HAP-1 (cell line): ENCODE measurements at places on chromosomes 2 and 18.

GRCh38 chr2:188609321-188610049, 317.8 kb downstream of the GULP1 start:
- DNase-seq: no peak

DNA sequence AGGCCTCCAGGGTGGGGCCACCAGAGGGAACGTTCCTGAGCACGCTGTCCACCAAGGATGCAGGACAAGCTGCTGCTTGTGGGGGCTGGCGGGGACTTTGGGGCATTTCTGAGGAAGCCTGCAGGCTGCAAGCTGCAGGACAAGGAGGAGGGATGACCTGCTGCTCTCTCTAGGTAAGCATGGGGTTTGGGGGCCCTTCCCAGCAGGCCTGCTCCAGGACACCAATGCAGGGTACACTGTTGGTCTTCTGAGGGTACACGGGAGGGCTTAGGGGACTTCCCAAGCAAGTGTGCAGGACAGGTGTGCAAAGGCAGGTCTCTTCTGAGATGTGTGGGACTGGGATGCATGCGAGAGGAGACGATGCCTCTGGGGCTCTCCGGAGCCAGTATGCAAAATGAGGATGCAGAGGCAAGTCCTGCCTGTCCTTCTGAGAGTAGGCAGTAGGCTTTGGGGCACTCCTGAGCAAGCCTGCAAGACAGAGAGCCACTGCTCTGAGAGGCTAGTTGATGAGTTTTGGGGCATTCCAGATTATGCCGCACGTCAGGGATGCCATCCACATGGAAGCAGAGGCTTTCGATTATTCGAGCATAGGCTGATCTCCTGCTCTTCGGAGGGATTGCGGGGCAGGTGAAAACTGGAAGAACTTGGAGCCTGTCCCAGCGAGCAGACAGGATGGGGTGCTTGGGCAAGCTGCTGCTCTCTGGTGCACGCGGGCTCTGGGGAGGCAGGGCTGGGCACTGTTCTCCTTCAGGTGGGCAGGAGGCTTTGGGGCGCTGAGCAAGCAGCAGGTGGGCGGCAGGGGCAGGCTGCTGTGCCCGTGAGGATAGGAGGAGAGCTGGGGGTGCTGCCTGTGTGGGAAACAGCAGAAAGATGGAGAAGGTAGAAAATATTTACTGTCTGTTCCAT, 44.6 kb downstream of the CNGA3 start:
- no peak for DNase-seq

DNA sequence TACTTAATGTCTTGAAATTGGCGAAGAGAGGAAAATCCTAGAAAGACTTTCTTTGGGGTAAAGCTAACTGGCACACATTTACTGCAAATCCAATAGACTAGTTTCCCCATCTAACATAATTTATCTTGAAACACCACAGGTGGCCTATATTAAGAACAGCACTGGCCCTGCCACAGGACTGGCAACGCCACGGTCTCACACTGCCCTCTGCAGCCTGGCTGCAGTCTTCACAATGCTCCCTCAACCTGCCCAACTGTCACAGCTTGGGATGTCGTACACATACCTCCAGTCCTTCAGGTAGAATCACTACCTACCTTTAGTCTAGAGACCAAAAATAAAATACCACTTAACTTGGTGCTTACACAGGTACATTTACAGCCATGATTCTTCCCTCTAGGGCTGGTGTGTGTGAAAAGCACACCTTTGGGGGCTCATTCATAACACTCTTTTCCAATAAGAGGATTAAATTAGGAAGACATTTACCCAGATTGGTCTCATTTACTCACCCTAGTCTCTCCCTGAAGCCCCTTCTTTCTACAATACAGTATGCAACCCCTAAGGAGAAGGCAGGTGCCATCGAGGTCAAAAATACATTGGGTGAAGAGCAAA, 222.2 kb downstream of the C1D start:
- DNase-seq: peak; percentile 14

GRCh38 chr2:167480232-167480985, 592.1 kb downstream of the XIRP2 start:
- no peak for DNase-seq

GRCh38 chr2:73114273-73114867, 1.6 kb upstream of the RAB11FIP5 start:
- no peak for DNase-seq

- peak; percentile 73 for DNase-seq
Observed at GRCh38 chr2:3604991-3605961, 10.4 kb downstream of the COLEC11 start.

- peak; percentile 36 for DNase-seq
Observed at GRCh38 chr2:168160897-168161296, 86.5 kb downstream of the STK39 start.

GRCh38 chr2:128817813-128818212, 499.1 kb upstream of the HS6ST1 start:
- DNase-seq: no peak

- DNase-seq: no peak
Observed at GRCh38 chr2:23379220-23379695, 5.7 kb upstream of the KLHL29 start.

DNA sequence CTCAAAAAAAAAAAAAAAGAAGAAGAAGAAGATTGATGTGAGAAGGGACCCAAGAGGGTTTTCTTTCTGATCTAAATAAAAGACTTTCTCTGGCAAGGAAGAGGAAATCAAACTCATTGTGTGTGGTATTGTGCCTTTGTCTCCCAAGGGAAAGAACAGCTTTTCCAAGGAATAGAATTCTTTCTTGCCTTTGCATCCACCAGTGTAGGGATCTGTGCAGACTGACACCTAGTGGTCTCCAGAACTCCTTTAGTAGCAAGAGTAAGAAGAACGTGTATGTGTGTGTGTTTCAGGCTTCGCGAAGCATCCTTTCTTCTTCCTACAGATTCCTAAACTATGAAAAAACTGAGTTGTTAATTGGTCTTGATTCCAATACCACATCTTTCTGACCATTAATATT, 33.5 kb upstream of the CRIM1 start:
- peak; percentile 11 for DNase-seq

- peak; percentile 39 for DNase-seq
Observed at GRCh38 chr2:98730053-98730706, 752 bp downstream of the MGAT4A start.

- no peak for DNase-seq
Observed at GRCh38 chr2:225025917-225026571, 16.2 kb downstream of the DOCK10 start.

GRCh38 chr2:42900289-42900891, 108.0 kb upstream of the HAAO start:
- no peak for DNase-seq

- no peak for DNase-seq
Observed at GRCh38 chr2:33106115-33106514, 159.4 kb downstream of the LTBP1 start.

- no peak for DNase-seq
Observed at GRCh38 chr18:34758378-34758948, 48.4 kb downstream of the DTNA start.

DNA sequence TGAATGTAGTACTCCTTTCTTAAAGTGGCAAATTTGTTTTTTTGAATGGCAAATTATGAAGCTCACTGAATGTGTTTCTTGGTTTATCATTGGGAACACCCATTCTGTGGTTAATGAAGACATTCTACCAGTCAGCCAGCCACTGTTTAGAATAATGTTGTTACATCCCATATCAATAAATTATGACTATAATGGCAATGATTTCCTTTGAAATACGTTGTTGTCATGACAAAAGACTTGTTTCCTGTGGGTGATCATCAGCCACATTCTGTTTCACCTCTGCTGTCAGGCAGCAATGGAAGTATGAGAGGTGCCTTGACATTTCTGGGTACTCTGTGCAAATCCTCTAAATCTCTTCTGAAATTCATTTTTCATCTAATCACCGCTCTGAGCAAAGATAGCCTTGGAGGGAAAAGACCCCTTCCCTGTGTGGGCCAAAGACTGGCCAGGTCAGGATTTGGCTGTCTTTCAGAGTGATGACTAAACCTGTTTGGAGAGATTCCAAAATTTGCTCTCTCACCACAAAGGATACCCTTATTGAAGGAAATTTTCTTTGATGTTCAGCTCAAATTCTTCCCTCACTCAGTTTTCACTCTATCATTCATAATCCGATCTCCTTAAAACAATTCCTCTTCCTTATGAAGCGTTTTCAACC, 869.2 kb downstream of the BCL11A start:
- DNase-seq: no peak

GRCh38 chr18:811182-811891, 705 bp downstream of the YES1 start:
- peak; percentile 45 for DNase-seq

DNA sequence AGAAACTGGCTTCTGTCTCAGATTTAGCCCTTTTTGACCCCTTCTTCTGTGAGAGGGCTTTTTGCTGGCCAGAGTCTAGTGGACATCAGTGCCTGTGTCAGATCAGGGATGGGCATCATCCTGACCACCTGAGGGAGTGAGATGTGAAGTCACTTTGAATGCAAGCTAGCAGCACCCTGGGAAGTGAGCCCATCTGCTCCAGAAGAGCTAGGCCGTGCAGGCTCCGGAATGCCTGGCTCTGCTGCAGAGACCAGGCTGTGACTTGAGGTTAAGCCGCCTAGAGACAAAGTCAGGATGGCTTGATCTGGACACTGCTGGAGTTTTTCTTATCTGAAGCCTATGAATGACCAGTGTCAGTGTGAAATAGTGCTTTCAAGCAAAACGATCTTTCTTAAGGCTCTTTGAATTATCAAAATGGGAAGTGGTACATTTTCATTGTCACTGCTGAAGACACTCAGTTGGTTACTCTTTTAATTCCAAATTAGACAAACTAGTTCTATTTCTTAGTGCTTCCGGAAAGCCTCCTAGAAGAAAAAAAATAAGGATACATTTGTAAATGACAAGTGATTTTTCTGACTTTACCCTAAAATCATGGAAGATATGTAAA, 20.8 kb downstream of the DGUOK start:
- no peak for DNase-seq

- no peak for DNase-seq
Observed at GRCh38 chr2:14363137-14363536, 269.4 kb upstream of the LRATD1 start.

GRCh38 chr2:44805401-44806235, 135.9 kb upstream of the SIX3 start:
- peak; percentile 66 for DNase-seq

GRCh38 chr2:64852771-64853241, 136.4 kb upstream of the SLC1A4 start:
- no peak for DNase-seq

GRCh38 chr2:65231121-65231520, 3.5 kb downstream of the ACTR2 start:
- DNase-seq: no peak

GRCh38 chr2:150320608-150321007, 166.9 kb downstream of the RND3 start:
- no peak for DNase-seq

- DNase-seq: no peak
Observed at GRCh38 chr2:2901384-2902345, 476.0 kb downstream of the EIPR1 start.

DNA sequence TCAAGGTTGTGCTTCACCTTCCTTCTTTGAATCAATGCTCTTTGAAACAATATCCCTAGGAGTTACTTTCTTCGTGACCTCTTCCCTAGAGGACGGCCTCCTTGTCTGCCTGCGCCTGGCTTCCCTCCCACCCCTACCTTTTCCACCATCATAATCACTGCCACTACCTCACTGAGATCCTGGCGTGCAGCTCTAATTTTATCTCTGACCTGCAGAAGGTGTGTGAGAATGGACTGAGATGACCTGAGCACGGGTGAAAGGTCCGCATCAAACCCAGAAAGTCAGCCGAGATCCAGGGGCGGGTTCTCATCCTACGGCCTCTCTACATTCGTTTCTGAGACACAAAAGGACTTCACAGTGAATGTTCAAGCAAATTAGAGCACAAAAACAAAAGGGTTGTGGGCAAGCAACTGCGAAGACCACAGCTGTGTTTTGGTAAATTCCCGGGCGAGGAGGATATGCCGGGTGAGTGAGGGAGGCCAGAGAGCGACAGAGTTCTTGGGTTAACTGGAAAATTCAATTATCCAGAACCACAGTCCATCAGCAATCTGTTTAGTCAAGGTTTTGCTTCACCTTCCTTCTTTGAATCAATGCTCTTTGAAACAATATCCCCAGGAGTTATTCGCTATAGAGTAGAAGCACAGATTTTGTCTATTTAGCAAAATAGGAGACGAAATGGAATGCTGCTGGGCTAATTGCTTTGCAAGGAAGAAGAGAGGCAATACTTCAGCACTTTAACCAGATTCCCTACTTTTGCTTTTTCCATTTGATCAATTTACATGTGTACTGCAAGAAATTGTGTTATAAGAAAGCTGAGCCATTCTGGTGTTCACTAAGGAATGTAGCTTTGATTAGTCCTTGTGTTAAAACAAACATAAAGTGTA, 212.6 kb downstream of the ACKR3 start:
- DNase-seq: no peak

GRCh38 chr2:232290668-232291067, 87.9 kb upstream of the ALPP start:
- no peak for DNase-seq

DNA sequence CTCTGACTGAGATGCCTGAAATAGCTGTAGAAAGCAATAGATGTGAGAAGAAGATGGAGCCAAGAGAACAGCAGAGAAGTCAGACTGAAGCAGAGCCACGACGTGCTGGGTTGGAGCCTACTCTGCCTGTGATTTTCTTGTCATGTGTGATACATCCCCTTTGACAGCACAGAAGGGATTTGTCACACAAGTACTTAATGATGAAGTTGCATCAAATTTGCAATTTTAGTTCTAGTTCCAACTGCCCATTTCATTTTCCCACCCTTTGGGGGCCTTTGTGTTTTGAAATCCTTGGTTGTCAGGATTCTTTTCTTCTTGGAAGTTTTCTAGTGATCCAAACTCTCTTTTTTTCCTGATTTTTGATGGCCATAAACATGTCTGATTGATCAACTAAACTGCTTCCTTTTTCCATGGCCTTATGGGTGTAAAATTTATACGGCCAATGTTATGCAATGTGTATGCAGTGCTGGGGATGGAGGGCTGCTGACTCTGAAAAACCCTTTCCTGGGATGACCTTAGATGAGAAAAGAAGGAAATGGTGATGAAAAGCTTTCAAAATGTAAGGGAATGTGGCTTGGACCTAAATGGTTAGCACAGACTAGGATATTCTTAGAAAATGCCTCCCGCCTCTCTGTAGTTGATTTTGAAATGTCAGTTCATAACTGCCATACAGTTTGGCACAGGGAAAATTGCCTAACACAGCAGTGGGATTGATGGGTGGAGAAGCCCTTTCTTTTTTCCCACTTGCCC, 9.6 kb upstream of the B3GNT2 start:
- no peak for DNase-seq

GRCh38 chr2:42744545-42745082, 19.3 kb downstream of the OXER1 start:
- DNase-seq: no peak

GRCh38 chr18:45122506-45122905, 441.8 kb downstream of the SETBP1 start:
- no peak for DNase-seq

GRCh38 chr2:214050731-214051130, 360.1 kb upstream of the VWC2L start:
- no peak for DNase-seq

GRCh38 chr2:236117861-236118269, 50.3 kb downstream of the GBX2 start:
- DNase-seq: peak; percentile 5
